Liver (tissue), 10 donors: ENCODE measurements at places on chromosomes 3 and 15.

DNA sequence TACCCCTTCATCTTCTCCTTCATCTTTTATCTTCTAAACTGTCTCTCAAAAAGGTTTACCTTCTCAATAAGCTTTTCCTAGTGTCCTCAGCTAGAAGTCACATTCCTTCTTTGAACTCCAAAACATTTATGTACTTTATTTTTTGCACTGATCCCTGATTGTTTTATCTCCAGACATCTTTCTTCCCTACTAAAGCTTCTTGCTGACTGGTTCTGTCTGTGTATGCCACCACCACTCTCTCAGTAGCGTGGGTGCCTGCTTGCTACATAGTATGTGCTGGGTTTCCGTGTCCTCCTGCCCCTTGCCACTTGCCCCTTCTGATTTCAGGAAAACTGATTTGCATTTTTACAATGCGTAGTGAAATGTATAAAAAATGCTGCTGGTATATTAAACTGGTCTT, 24.0 kb downstream of the GTF2E1 start:
- DNase-seq: no peak

DNA sequence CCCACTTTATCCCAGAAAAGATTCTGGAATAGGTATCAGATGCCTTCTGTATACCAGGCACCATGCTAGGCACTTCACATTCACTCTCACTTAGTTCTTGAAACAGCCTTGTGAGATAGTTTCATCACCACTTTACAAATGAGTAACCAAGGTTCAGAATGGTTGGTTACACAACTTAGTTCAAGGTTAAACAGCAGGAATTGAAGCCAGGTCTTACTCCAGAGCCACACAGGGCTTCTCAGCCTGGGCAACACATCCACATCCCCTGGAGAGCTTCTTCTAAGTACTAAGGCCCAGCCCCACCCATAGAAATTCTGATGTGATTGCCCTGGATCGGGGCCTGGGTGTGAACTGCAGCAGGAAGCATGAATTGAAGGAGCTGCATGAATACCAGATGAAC, 18.6 kb downstream of the WHAMM start:
- no peak for DNase-seq

DNA sequence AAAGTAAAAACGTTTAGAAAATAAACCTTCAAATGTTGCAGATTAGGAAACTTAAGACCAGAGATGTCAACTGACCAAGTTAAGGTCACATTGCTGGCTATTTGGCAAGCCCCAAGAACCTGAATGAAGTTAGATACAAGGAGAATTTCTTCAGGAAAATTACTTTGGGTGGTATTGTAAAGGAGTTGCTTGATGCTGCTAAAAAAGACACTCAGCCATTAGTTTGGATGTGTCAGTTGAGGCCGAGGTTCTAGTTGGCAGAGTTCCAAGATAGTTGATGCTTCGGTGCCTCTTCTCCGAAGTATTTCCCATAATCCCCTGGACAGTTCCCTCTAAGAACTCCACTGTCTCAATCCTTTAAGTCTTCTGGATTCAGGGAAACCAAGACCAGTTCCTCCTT, 24.3 kb downstream of the SIAH2 start:
- DNase-seq: no peak

DNA sequence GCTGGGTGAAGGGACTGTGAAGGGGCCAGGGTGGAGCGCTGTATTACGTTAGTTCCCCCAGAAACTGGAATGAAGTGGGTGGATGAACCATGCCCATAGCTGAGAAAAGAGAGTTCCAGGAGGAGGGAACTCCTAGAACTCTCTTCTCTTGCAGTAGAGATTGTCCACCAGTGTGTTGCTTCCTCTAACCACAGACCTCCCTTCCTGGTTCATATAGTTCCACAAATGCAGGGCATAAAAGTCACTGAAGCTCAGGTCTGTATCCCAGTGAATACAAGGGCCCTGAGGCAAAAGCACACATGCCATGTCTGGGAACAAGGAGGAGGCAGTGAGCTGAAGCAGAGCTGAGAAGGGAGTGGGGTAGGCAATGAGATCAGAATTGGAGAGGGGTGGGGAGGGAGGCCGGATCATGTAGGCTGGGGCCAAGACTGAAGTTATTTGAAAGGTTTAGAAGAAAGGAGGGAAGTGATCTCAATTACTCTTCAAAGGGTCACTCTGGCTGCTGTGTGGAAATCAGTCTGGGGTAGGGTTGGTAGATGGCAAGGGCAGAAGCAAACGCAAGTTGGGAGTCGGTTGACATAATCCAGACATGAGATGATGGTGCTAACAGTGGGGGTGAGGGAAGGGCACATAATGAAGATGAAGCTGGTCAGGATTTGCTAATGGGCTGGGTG, 6.5 kb downstream of the A4GNT start:
- no peak for DNase-seq

- DNase-seq: no peak
Measured at GRCh38 chr15:101089579-101090427, 162.0 kb downstream of the CHSY1 start.

DNA sequence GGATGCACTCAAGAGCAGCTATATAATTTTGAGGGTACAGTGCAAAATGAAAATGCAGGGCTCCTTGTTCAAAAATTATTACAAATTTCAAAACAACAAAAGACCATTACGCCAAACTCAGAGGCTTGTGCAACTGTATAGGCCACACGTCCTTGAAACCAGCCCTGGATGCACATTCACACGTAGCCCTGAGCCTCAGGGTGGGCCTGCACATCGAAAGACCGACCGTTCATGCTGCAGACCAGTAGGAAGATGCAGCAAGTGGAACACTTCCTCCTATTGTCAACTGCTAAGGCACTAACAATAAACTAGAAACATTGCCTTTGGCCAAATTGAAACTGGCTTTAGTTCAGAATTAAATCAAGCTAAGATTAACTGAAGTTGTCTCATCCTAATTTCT, 174.7 kb downstream of the SHOX2 start:
- no peak for DNase-seq
